ENCODE measurements at places on chromosomes 5 and 9. TPM values are rescaled to one million over a fixed set of nuclear protein-coding genes. Genes with fewer than 3 reads are reported as not detected.

JAKMIP2 gene
- 6.6 TPM for polyA plus RNA-seq

IRX4 gene
- 0.48 TPM for polyA plus RNA-seq

ENHO gene
- polyA plus RNA-seq = 1.4 TPM

C9orf152 gene
- 0.45 TPM for polyA plus RNA-seq

SLC31A1 gene
- 29.5 TPM for polyA plus RNA-seq

BHMT gene
- polyA plus RNA-seq = 348 TPM

ABCA1 gene
- polyA plus RNA-seq = 12.8 TPM

DNA sequence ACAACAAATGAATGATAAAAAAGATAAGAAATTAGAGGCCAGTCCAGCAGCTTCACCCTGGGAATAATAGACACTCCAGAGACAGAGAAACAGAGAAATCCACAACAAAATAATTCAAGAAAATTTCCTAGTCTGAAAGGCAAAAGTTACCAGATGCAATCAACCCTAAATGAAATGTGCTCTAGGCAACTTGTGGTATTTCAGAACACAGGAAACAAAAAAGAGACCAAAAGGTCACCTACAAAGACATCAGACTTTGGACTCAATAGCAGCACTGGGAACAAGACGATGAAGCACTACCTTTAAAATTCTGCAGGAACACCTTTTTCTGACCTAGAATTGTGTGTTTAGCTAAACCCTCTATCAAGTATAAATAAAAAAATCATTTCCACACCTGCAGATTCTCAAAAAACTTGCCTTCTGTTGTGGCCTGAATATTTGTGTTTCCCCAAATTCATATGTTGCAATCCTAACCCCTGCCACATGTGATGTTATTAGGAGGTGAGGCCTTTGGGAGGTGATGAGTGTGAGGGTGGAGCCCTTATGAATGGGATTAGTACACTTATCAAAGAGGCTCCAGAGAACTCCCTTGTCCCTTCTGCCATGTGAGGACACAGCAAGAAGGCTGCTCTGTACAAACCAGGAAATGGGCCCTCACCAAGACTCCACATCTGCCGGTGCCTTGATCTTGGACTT, 5.9 kb upstream of the MAPK9 start:
- DNase-seq = no peak

GRCh38 chr5:108634617-108635288, 112.9 kb upstream of the FER start:
- no peak for DNase-seq

DNA sequence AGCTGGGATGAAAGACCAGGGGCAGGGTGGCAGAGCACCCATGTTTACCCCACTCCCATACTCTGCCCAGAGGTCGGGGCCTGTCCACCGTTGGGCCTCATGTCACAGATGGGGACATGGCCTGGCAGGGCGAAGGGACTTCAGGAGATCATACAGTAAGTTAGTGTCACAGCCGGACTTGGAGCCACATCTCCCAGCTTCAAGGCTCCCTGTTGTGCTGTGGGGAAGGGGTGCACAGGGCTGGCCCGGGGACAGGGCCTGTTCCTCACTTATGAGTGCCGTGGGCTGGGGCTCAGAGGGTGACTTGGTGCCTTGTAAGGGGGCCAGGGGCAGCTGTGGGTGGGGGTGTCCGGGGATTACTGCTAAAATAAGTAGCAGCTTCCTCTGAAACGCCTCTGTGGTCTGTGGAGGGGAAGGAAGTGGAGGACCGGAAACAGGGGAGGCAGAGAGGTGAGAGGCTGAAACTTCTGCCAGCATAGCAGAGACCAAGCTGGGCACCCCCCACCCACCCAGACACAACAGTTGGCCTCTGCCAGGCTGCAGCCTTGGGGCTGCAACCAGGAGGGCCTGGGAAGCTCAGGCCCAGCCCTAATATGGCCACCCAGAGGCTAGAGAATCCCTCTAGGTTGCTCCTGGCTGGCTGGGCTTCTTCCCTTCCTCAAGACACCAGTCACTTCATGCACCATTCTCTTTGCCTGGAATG, 41.1 kb upstream of the NEK6 start:
- DNase-seq = no peak

GRCh38 chr9:125497478-125497877, 209.5 kb downstream of the MAPKAP1 start:
- no peak for DNase-seq

GRCh38 chr5:64100203-64100602, 65.4 kb upstream of the RNF180 start:
- DNase-seq = no peak

- DNase-seq = no peak
These were observed 8.4 kb downstream of the CARNMT1 start for GRCh38 chr9:75019654-75020053.

DNA sequence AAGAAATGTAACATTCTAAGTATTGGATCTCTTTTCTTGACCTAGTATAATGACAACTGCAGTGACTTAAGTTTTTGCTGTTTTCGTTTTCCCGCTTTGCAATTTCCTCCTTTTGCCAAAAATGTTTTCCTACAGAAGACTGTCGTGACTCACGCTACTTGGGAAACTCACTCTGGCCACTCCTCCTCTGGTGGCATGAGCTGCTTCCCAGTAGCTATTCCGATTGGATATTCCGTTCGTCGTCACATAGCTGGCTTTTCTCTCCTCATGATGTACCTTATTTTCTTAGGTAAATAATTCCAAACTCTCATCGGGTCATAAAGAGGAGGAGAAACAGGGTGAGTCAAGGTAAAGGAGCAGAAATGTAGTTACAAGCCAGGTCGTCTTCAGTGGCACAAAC, 64.9 kb downstream of the GOLPH3 start:
- DNase-seq = no peak

- no peak for DNase-seq
These were observed 53.9 kb downstream of the ZNF354C start for GRCh38 chr5:179113945-179114641.

- DNase-seq = no peak
These were observed 339.9 kb downstream of the TENT4A start for GRCh38 chr5:7053125-7053524.

DNA sequence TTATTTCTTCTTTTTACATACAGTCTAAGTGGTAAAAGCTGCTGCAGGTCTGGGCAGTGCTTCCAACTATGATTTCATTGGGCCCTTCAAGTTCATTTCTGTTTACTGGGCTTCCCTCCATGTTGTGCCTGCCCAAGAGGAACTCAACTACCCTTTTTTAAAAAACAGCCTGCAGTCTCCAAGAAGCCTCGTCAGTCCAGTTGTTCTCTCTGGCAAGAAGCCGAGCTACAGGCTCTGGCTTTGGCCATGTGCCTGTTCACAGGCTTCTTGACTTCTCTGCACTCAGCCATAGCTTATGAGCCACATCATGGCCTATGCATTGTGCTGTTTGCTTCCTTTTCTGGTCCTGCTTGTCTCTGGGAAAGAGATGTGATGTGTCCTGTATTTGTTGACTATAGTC, 119.7 kb upstream of the PJA2 start:
- DNase-seq = peak; percentile 1

DNA sequence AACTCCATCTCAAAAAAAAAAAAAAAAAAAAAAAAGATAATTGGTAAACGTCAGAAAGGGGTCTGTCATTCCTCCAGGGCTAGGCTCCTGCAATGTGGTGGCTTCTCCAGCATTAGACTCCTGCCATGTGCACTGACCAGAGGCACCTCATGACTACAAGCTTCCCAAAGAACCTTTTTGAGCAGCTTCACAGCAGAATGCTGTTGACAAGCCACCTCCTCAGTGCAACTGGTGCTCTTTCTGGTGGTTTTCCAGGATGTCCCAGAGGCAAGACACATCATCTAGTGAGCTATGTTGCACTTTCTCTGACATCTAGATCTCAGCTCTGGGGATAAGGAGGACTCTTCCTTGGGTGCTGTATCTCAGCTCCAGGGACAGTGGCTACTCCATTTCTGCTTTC, 11.6 kb downstream of the RPL37 start:
- DNase-seq = no peak

DNA sequence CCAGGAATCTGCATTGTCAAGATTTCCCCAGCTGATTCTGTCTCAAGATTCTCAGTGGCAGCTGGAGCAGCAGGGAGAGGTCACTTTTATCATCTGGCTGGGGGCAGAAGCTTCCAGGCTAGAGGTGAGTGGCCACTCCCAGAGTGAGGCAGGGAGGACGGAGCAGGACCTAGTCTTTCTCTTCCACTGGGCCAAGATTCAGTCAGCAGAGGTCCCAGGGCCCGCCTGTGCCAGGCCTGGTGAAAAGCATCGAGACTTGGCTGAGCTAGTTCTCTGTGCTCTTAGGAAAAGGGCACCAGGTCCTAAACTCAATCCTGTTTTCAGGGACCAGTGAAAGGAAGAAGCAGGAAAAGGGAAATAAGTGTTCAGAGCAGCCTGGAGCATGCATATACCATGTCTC, 46.6 kb downstream of the IRX1 start:
- DNase-seq = no peak

- no peak for DNase-seq
These were observed 30.2 kb upstream of the FUBP3 start for GRCh38 chr9:130549093-130549735.

DNA sequence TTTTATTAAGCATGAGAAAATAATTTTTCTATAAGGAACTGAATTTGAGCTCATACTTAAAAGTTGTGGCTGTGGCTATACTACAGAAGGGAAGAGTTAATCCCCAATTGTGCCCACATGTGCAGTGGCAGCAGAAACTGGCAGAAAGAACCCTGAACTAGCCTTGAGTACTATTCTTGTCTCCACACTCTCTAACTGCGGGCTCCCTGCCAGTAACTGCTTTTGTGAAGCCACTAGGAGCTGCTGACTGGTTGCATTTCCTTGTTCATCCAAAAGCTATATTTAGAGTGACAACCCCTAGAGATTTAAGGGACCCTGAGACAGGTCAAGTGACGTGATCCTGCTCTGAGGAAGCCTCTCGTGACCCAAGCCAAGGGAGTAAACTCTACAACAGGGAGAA, 238.6 kb downstream of the ELAVL2 start:
- DNase-seq = no peak

DNA sequence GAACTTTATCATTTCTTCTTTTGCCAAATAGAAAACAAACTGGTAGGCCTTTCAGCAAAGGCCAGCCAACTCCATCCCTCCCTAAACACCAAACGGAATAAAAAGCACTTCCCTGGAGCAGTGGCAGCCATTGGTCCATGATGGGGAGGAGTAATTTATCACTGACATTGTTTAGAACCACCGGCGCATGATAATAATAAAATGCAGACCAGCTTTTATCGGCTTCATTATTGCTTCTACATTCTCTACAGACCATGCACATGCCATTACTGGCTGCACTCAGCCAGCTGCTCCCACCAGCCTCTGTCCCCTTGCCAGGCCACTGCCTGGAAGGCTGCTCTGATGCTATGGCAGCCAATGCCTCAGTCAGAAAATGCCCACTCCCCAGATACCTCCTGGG, 45.9 kb downstream of the ABCA1 start:
- DNase-seq = no peak

GRCh38 chr5:101435768-101436167, 532.7 kb upstream of the ST8SIA4 start:
- no peak for DNase-seq

- no peak for DNase-seq
These were observed 29.5 kb upstream of the PLIN2 start for GRCh38 chr9:19156805-19157204.

GRCh38 chr5:10459080-10460055, 17.7 kb downstream of the ROPN1L start:
- DNase-seq = no peak

DNA sequence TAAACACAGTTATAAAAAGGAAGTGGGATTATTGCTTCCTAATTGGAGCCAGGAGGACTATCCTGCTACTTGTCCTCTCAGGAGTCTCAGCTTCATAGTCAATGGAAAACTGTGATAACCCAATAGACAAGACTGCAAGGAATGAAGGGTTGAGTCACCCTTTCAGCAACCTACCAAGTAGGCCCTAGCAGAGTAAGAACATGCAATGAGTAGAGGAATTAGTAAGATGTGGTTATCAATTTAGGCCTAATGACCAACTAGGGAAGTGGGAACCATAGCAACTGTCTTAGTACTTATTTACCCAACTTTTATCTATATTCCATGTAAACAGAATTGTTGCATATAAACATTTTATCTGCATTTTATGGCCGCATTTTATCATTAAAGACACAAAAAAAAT, 310.1 kb downstream of the RFX3 start:
- no peak for DNase-seq

DNA sequence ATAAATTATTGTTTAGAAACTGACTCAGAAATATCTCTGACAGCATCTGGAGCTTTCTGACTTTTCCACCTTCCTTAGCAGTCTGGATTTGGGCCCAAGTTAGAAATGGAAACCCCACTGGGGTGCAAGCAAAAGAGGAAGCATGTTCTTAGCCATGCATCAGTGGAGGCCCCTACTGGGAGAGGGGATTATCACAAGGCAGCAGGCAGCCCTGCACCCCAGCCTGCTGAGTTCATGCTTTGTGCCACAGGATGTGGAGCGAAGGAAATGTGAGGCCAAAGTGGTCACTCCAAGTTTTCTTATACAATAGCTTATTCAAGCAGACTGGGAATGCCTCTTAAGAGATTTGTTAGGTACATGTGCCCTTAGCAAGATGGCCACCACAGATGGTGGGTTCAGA, 146.5 kb upstream of the TLX3 start:
- peak; percentile 4 for DNase-seq

DNA sequence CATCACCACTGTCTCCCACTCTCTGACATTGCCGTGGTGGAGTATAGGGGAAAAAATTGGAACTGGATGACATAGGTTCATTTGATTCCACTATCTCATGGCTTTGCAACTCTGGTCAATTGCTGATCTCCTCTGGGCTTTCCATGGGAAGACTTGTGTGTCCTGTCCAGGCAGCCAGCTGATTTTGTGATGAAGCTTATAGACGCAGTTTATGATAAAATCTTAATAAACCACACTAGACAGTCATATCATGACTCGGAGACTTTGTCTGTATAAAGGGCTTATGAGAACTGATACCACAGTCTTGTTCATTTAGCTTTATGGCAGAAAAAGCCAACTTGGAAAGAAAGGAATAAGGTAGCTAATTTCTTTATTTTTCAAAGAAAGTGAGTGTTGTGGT, 296.5 kb downstream of the MAST4 start:
- no peak for DNase-seq

DNA sequence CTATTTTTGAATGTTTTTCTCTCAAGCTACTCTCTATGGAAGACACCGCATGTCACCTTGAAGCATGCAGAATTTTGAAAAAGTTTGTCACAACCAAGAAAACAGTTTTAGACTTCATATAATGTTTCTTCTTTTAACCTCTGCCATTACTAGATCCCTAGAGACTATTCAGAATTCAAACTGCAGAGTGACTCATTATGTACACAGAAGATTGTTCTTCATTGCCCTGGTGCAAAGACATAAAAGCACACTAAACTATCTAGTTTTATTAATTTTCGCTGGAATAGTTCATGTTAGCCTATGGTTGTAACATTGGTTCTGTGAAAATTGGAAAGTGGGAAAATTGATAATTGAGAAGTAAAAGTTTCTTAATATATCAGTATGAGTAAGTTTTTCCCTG, 18.4 kb downstream of the F2RL2 start:
- DNase-seq = no peak

DNA sequence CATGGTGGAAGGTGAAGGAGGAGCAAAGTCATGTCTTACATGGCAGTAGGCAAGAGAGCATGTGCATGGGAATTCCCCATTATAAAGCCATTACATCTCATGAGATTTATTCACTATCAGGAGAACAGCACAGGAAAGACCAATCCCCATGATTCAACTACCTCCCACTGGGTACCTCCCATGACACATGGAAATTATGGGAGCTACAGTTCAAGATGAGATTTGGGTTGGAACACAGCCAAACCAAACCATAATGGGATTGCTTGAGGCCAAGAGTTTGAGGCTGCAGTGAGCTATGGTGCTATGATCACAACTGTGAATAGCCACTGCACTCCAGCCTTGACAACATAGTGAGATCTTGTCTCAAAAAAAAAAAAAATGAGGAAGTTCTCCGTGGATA, 581.8 kb downstream of the TAF11L14 start:
- DNase-seq = no peak
